NAMALWA (cell line): ENCODE measurements at places on chromosomes 2 and 18.

- DNase-seq: peak; percentile 33
Observed at GRCh38 chr2:159201360-159202063, 85.0 kb downstream of the WDSUB1 start.

- DNase-seq: peak; percentile 19
Observed at GRCh38 chr2:20429528-20429927, 17.3 kb upstream of the RHOB start.

DNA sequence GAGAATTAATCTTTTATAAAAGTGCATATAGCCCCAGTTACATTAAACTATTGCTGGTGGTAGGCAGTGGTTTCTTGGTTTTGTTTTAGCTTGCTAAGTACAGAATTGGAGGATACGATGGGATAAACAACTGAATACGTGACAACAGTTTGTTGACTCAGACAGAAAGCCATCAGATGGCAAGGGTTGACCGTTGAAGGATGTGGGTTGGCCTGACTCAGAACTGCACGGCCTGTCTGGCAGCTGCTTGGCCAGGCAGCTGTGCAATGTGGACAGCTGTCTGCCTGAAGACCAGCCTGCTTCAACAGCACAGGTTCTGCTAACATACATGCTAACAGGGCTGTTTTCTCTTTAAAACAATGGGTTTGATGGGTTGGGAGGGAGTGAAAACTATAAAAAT is 46.6 kb downstream of the PRKRA start:
- DNase-seq: peak; percentile 65

DNA sequence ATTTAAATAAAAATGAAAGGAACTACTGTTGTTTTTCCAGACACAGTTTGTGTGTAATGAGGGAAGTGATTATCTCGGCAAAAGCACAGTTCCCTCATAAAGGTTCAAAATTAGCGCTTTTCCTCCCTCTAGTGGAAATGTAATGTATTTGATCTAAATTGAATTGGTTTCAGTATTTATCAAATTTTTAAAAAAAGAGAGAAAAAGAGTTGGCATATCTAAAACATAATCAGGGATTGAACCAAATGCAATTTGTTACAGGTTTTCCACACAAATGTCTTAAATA is 37.5 kb downstream of the CMPK2 start:
- peak; percentile 55 for DNase-seq

DNA sequence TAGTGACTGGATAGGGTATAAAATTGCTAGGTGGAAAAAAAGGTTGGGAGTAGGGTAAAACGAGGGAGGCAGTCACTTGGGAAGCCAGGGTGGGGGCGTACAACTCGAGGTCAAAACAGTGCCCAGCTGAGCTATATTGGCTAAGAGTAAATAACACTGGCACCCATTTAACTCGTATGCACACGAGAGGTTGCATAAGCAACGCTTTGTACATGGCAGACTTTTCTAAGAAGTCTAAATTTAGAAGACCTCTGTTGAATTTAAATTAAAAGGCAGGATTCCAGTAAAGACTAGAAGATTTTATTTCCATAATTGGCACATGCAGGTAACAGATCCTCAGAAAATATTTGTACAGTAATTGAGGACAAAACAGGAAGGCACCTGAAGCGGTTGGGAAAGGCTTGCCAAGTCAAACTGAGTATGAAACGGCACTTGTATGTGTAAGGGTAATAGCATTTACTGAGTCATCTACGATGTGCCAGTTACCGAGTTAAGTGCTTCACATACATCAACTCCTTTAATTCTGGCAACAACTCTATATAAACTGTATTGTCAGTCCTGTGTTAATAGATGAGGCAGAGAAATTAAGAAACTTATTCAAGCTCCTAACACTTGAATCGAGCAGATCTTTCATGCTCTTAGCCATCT is 1.4 kb upstream of the MALT1 start:
- DNase-seq: peak; percentile 45

GRCh38 chr2:181235683-181236459 is 221.3 kb upstream of the ITGA4 start:
- DNase-seq: no peak

DNA sequence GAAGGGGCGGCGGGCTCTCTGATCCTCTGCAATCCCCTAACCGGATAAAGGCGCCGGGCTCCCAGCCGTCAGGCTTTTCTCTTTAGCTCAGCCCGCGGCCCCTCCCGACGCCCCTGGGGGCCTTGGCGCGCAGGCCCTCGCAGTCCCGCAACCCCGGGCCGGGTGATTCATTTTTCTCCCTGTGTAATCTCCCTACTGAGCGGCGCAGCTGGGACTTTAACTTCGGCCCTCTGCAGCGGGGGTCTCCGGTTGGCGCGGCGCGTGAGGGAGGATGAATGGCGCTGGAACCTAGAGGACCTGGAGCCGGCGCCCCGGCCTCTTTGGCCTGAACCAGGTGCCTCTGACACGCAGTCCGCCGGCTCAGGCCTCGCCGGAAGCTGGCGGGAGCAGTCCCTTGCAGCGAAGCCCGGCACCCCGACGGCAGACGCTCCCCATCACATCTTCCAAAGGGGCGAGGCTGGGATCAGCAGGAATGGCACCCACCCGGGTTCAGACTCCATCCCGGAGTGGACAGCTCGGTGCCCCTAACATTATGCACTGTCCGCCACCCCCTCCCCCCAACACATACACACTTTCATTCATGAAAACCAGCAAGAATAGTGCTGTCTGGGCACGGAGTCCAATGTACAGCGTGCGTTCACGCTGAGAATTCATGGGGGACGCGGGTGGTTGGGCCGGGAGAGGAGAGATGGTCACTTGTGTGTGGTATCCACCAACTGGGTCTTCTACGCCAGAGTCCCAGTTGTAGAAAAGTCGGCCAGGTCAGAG is 1.2 kb downstream of the CNGA3 start:
- no peak for DNase-seq

- no peak for DNase-seq
Observed at GRCh38 chr2:63926815-63927214, 85.1 kb downstream of the UGP2 start.

GRCh38 chr18:6405237-6406074 is 9.3 kb downstream of the L3MBTL4 start:
- DNase-seq: no peak

DNA sequence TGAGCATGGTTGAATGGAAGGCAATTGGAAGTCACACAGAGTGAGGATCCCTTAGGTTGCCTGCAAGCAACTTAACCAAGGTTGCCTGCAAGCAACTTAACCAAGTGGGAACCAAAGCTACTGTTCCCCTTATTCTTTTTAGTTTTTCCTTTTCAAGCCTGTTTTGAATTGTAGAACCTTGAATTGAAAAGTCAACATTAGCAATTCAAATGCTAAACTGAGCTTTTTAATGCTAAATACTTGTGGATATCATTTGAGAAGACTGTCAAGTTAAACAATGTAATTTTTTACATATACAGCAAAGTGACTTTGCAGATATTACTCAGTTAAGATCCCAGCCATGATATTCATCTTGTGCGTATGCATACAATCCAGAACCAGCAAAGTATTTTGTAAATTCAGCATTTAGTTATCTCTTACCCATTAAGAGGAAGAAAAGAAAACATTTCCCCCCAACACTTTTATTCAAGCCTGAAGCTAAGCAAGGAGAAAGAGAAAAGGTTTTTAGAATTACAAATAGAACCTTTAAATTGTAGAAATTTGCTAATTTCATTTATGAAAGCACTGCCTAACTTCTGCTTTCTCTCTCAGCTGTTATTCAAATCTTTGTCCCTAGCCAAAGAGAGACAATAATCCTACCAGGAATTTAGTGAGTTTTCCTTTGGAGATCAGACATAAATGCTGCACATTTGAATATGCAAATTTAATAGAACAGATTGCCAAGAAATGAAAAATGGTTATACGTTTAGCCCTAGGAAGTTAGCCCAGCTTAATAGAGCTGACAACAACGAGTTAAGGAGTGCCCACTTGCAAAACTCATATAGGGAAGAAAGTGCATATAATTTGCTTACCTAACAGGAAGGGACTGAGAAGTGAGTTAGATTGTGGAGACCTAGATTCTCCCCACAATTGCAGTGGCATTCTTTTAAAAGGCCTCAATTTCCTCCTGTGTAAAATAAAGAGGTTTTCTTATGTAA is 643.2 kb upstream of the PIK3C3 start:
- DNase-seq: no peak

GRCh38 chr2:176744146-176744545 is 468.4 kb upstream of the HNRNPA3 start:
- no peak for DNase-seq

GRCh38 chr2:161417438-161418274 is 1.6 kb downstream of the TBR1 start:
- DNase-seq: no peak

DNA sequence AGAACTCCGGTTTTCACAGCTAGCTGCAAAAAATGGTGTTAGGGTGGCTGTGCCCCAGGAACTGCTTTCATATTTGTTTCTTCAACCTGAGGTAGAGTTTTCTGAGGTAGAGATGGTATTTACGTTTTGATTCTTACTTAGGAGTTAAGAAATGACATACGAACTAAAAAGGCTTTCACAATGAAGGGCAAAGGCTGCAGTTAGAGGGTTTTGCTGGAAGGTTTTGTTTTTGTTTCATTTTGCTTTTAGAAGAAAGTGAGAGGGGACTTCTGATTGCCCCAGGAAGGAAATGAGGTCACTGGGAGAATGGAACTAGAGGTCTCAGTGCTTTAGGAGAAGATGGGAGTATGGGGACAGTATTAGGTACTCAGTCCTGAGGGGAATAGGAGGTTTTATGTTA is 15.5 kb downstream of the CDCA7 start:
- no peak for DNase-seq

DNA sequence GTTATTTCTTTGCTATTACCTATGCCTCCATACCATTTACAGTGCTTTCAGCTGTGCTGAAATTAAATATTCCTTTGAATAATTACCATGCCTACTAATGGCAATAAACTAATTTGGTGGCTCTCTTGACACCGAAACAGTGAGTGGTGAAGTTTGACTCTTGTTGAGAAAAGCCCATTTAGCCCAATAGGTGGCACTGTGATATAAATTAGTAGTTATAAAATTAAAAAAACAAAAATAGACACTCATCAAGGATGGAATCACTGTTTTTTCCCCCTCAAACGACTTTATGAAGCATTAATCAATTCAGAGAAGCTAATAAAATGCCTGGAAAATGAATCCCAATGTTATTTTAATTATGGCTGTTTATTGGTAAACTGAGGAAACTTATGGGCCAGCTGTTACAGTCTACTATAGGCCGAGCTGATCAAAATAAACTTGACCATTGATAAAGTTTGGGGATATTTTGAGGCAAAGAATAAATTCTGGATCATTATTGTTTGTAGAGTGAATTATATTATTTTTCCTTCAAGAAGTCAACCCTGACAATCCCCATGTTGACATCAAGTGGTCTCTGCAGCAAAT is 339.6 kb downstream of the TRIB2 start:
- DNase-seq: peak; percentile 54

- DNase-seq: peak; percentile 10
Observed at GRCh38 chr2:52931660-52932059, 835.9 kb upstream of the CHAC2 start.

- no peak for DNase-seq
Observed at GRCh38 chr18:31206787-31207381, 44.2 kb upstream of the DSC1 start.

- no peak for DNase-seq
Observed at GRCh38 chr18:35494251-35495220, 3.2 kb downstream of the INO80C start.

DNA sequence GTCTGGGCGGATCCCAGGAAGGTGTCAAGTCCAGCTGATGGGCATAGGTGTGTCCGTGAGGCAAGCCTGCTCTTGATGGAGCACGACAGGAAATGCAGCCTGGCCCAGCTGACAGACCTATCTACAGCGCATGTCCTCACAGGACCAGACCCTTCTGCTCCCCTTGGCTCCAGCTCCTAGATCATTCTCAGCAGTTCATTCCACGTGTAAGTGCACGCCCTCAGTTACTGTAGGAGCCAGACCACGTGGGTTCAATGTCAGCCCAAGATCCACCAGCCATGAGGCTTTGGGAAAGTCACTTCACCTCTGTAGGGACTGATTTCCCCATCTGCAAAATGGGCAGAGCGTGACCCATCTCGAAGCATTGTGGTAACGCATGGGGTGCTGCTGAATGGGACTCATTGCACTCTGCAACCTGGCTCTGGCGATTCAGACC is 47.8 kb downstream of the TMEM17 start:
- no peak for DNase-seq

DNA sequence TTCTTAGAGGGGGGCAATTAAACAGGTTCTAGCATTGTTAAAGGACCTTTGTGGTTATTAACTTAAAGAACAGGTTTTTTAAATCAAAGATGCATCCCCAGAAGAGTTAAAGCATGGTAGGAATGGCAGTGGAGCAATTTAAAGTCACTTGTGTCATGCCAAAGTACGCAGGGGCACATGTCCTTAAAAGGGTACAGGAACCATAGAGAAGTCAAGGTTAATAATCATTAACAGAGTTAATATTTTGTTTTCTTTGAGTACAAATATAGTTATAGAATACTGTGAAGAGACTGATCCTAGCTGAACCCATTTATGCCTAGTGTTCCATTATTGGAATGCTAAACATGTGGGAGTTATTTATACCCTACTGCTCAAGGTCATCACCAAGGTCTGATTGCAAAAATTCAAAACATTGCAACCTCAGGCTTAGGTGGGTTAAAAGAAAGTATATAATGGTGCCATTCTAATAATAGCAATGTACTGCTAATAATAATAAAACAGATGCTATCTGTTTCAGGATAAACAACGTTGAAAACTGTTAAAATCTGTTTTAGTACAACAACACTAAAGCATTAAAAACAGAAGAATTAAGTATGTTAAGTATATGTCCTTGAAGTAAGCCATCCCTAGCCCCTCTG is 216.0 kb downstream of the MYO3B start:
- DNase-seq: no peak

GRCh38 chr2:95165030-95165370 is 609 bp upstream of the ZNF2 start:
- no peak for DNase-seq

- DNase-seq: peak; percentile 43
Observed at GRCh38 chr2:222915092-222915957, 54.5 kb downstream of the ACSL3 start.

- DNase-seq: no peak
Observed at GRCh38 chr2:84388133-84388532, 70.9 kb downstream of the SUCLG1 start.

- DNase-seq: no peak
Observed at GRCh38 chr2:6937157-6937556, 19.9 kb downstream of the RNF144A start.

- no peak for DNase-seq
Observed at GRCh38 chr2:120754067-120754960, 18.6 kb downstream of the GLI2 start.

- no peak for DNase-seq
Observed at GRCh38 chr2:1864981-1865421, 120.7 kb upstream of the PXDN start.
